AML-193 (cell line): ENCODE measurements at places on chromosomes 3 and 15.

DNA sequence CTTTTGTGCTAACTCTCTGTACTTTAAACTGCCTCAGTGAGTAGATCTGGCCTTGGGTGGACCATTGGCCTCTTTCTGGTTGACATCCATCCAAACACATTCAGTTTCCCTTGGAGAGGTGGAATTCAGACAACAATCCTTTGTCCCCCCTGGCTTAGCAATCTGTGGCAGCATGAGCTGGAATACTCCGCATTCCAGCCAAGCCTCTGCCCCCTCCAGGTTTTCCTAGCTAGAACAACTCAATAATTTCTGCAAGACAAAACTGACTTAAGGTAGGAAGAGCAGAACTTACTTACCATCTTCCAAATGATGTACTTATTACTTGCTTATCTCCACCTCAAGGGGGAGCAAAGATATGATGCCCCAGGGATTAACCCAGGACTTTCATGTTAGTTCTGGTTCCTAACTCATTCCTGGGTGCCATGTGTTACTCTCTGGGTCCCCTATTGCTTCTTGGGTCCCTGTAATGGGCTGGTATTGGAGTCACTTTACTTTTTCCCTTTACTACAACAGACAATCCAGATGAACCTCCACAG is 21.8 kb upstream of the IL16 start:
- DNase-seq = no peak

DNA sequence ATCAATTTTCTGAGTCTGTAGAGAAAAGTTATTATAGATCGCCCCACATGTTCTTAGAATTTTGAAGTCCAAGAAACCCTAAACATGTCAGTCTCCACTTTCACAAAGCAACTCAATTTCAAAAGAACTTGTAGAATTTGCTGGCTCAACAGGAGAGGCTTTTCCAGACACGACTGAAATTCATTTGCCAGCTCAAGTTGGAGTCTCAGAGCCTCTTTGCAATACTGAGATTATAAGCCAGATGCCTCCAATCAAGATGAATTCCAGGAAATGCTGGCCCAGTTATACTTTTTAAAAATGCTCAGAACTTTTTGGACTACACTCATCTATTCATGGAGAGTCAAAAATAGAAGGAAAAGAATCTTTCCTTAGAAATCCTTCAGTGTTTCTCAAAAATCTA is 56.9 kb upstream of the NLGN1 start:
- no peak for DNase-seq

DNA sequence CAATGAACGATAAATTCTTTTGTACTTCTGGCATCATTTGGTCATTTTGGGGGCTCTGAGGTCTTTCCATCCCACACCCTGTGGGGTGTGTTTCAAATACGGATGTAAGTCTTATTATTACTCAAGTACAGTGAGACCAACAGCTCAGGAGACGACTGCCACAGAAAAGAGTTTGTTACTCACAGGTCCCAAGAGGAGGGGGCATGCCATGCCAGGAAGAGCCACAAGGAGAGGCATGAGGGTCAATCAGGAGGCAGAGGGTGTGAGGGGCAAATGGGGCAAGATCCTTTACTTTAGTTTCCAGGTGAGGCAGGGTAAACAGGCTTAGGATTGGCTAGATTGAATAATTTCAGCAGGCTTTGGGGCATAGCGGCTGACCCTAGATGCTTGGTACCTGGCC is 21.6 kb downstream of the TRH start:
- DNase-seq = no peak

DNA sequence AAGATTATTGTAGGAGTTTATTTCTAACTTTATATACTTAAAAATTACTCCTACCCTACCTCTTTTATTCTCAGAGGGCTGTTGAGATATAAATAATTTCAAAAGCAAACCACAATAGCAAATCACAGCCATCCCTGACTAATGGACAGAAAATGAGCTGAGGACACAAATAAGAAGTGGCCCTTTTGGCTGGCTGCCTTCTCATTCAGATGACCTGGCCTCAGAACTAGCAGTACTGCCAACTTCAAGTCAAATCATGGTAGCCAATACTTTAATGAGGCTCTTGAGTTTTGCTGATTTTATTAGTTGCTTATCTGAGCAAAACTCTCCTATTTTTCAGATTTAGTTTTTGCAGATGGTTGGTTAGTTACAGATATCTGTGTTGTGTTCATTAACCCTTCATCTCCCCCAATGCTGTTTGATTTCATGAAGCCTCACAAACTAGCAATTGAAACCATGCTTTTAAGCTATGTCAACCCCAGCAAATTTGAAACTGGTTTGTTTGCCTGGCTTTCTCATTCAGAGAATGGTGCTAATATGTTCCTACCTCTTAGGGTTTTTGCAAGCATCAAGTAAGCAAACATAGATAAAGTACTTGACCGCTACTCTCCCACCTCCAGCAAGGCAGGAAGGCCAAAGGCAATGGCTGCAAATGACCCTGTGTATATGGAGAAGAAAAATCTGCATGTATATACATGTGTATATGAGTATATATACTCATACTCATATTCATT is 73.4 kb upstream of the HACD2 start:
- no peak for DNase-seq

GRCh38 chr3:159776779-159777178 is 211.9 kb upstream of the IL12A start:
- DNase-seq = no peak

GRCh38 chr3:58900386-58900785 is 149.4 kb downstream of the CFAP20DC start:
- DNase-seq = no peak

- no peak for DNase-seq
Measured at GRCh38 chr3:15284121-15284889, 48.1 kb downstream of the SH3BP5 start.

DNA sequence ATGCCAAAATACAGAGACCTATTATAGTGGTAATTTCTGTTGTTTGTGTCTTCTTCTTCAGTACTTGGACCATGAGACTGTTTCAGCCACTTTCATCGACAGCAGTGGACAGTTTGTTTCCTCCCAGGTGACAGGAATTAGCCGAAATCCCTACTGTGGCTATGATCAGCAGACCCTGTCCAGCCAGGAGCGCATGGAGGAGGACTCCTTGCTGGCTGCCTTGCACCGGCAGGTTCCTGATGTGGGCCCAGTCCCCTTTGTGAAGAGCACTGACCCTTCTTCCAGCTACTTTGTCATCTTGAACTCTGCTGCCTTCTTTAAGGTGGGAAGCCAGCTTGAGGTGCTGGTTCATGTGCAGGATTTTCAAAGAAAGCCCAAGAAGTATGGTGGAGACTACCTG is 22.2 kb downstream of the NXPE3 start:
- DNase-seq = no peak

- no peak for DNase-seq
Measured at GRCh38 chr3:6803619-6804018, 57.3 kb upstream of the GRM7 start.

DNA sequence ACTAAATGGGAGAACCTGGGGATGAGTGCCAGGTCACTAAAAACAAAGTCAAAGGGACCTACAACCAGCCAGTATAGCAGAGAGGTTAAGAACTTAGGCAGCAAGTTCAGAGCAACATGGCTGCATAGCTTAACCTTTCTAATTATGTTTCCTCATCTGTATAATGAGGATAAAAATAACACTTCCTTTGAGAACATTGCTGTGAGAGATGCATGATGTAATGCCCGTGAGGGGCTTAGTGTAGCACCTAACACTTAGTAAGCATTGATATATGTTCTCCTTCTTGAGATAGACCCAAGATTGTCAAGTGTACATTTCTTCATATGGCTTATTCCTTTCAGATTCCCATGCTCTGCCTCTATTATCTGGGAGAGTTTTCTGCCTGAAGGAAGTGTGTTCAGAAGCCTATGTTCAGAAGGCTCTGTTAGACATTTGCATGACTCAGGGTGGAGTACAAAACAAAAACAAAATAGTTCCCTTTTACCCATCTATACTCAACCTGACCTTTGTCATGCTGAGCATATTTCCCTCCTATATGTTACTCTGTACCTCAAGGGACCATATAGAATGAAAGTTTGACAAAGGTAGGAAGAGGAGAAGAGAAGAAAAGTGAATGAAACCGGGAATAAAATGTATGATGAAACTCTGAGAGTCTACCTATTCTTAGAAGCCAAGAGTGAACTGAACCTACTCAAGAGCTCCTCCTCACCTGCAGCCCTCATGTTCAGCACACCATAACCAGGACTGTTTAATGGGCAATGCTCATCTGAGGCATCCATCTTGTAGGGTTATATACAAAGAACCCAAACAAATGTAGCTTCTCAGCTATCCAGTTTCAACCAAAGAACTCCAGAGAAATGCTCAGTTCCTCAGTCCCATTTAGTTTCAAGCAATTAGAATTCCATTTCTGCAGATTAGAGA is 70.7 kb upstream of the KCNMB2 start:
- no peak for DNase-seq

DNA sequence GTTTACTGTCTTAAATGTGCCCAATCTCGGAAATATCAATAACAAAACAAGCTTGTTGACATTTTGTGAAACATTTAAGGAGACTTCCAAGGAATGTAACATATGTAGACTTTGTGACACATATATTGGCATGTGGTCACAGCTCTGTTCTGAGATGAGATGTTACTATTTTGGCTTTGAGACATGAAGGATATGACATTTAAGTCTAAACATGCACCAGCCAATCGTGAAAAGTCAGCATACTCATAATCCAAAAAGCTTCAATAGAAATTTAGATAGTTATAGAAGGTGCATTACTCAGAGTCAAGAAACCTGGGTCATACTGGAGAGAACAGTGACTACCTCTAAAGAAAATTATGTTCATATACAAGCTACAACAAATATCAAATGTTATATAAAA is 13.4 kb downstream of the COMMD2 start:
- no peak for DNase-seq

DNA sequence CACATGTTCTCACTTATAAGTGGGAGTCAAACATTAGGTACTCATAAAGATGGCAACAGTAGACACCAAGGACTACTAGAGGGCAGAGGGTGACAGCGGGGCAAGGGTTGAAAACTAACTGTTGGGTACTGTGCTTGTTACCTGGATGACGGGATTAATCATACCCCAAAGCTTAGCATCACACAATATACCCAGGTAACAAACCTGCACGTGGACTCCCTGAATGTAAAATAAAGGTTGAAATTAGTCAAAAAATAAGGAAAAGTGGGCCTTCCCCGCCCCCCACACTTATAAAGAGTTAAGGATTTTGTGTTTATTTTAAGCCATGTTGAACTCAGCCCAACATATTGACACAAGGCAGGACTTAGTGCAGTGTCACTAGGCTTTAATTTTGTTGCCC is 96.1 kb downstream of the APBA2 start:
- no peak for DNase-seq

- no peak for DNase-seq
Measured at GRCh38 chr15:80251428-80252120, 439 bp downstream of the CTXND1 start.

- no peak for DNase-seq
Measured at GRCh38 chr3:109685084-109686079, 348.0 kb upstream of the DPPA4 start.

- no peak for DNase-seq
Measured at GRCh38 chr3:123060054-123060453, 6.8 kb upstream of the PDIA5 start.

DNA sequence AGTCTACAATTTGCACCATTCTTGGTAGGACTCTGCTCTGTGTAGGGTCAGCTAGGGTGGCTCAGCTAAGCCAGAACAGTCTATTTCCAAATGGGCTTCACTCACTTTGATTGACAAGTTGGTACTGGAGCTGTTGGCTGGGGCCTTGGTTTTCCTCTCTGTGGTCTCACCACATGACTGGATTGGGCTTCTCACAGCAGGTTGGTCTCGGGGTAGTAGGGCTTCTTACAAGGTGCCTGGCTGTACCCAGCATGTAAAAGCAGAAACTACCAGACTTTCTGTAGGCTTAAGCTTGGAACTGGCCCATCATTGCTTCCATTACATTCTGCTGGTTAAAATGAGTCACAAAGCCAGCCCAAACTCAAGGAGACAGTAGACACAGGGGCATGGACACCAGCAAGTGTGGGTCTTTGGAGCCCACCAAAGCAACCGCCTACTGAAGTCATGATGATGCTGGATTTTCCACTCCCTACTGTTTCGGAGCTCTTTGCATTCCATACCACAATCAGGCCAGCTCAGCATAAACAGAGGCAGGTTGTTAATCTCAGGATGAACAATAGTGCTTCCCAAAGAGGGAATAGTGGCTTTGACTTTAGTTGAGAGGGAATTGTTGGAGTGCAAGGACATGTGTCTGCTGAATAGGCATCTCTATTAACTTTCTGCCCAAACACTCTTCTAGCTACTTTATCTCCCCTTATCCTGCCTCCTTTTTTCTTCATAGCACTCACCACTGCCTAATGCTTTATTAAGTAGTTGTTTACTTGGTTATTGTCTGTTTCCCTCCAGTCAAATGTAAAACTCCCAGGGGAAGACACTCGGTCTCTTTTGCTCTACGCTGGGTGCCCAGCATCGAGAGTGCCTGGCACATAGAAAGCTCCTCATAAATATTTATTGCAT is 78.0 kb upstream of the RARB start:
- DNase-seq = no peak

- no peak for DNase-seq
Measured at GRCh38 chr3:52040600-52040999, 15.8 kb downstream of the DUSP7 start.

DNA sequence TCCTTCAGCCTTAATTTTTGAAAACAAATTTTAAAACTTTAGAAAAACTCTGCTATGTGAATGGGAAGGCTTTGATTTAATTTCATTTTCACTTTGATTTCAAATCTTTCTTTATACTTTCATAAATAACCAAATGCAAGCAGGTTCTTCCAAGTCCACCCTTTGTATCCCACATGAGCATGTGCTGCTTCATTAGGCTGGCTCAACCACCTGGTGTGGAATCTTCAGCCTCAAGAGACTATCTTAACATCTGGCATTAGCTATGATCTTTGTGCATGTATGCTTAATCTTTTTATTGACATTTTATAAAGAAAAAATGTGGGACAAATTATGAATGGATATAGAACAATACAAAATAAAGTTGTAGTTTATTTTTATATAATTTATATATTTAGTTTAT is 81.8 kb upstream of the MLF1 start:
- DNase-seq = no peak

GRCh38 chr15:38518084-38518483 is 46.5 kb downstream of the RASGRP1 start:
- no peak for DNase-seq

- DNase-seq = peak; percentile 22
Measured at GRCh38 chr3:148790851-148791735, 36.5 kb upstream of the CPB1 start.

DNA sequence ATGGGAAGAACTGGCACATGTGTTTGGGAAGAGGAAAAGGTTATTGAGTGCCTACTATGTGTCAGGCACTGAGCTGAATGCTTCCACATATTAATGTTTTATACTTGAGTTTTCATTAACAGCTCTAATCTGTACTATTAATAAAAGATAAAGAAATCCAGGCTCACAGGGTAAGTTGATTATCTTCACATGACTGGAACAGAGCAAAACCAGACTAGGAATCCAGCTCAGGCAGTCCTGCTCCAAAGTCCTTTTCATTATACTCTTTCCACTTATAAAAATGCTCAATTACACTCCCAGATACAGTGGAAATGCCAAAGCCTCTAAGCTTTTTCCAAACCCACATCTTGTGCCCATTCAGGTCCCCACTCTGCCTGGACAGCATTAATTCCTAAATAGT is 97.6 kb downstream of the TNIK start:
- DNase-seq = no peak

GRCh38 chr3:141950572-141951493 is 74.4 kb downstream of the ATP1B3 start:
- DNase-seq = no peak
